ENCODE measurements at places on chromosomes 12 and 14. TPM values are rescaled to one million over a fixed set of nuclear protein-coding genes. Genes with fewer than 3 reads are reported as not detected.
A peak's percentile ranks its signal among the peaks of the same experiment; 100 is the strongest.

The FZD10 gene
- polyA plus RNA-seq = 1.2 TPM

The LYZ gene
- polyA plus RNA-seq = 128 TPM

The GEMIN2 gene
- 12.7 TPM for polyA plus RNA-seq

GRCh38 chr14:33934043-33934750 lies 16.7 kb downstream of the EGLN3 start:
- peak overlapping the region; percentile 30 for H3K27ac ChIP-seq
- H3K36me3 ChIP-seq = no peaks in the 10 kb centered on the region
- DNase-seq = peak; percentile 59

DNA sequence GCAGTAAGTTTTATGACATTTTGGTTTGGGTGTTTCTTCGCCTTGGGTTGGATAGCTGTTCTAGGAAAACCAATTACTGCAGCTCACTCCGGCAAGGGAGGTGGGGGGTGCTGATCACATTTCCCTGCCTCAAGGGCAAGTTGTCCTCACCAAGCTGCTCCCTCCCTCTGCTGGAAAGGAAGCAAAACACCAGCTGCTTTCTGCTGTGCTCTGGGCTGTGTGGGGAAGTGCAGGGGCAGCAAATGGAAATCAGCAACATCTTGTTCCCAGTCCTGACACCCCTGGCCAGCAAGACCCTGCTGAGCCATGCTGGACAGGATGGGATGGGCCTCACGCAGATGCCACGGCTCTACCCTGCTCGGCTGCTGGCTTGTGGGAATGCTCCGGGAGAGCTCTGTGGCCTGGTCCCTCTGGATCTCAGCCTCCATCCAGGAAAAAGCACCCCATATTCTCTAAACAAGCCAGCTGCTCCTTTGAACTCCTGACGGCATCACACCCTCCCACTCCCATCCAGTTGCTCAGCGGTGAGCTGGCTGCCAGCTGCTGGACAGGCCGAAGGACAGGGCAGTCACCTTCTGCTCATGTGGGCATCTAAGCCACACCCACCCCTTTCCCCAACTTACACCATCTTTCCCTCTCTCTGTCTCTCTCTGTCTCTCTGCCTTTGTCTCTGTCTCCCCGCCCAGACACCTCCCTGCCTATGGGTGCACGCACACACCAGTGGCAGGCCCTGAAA lies 52.4 kb upstream of the EIF5 start:
- H3K36me3 ChIP-seq = no peaks in the 10 kb centered on the region
- peaks cover 3% of the 10 kb centered on the region for H3K4me1 ChIP-seq
- no peak overlapping the region for H3K27ac ChIP-seq

DNA sequence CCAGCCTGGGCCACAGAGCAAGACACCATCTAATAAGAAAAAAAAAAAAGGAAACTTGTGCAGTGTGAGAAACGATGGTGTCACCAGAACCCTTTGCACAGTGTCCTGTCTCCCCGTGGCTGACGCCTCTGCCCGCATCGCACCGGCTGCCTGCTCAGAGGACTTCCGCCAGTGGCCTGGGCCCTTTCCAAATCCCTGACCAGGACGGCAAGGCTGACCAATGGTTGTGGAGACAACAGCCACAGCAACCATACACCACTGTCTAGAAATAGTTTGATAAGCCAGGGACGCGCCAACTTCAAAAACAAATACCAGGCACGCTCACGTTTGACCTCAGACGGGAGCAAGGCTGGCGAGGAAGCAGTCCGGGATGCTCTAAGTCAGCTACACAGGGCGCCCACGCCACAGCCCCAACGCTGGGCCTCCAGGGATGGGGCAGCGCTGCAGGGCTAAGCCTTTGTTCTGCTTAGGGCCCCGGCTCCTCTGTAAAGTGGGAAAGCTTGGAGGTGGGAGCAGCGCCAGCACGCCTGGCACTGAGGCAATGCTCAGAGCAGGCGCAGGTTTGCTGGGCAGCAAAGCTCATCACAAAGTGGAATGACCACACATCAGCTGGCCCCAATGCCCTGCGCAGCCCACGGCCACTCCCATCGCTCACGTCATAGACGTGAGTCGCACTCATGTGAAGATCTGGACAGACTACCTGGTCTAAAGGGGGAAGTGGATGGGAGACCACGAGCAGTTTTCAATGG lies 12.5 kb downstream of the PGAM5 start:
- H3K4me3 ChIP-seq = no peak overlapping the region
- no peaks in the 10 kb centered on the region for H3K27me3 ChIP-seq
- H3K27ac ChIP-seq = no peak overlapping the region
- DNase-seq = no peak
- no peaks in the 10 kb centered on the region for H3K4me1 ChIP-seq

GRCh38 chr12:78490861-78491260 lies 373.7 kb upstream of the SYT1 start:
- H3K27ac ChIP-seq = no peak overlapping the region
- H3K36me3 ChIP-seq = no peaks in the 10 kb centered on the region
- H3K4me3 ChIP-seq = no peak overlapping the region
- no peaks in the 10 kb centered on the region for H3K4me1 ChIP-seq
- H3K27me3 ChIP-seq = no peaks in the 10 kb centered on the region
- no peak for DNase-seq

GRCh38 chr12:103848143-103848542 lies 7.1 kb upstream of the NT5DC3 start:
- H3K4me1 ChIP-seq = no peaks in the 10 kb centered on the region
- H3K4me3 ChIP-seq = no peak overlapping the region
- DNase-seq = no peak
- H3K27me3 ChIP-seq = no peaks in the 10 kb centered on the region
- no peak overlapping the region for H3K27ac ChIP-seq

Measured in large intestine (tissue), 12 donors.